ENCODE measurements at places on chromosomes 7 and 10.

DNA sequence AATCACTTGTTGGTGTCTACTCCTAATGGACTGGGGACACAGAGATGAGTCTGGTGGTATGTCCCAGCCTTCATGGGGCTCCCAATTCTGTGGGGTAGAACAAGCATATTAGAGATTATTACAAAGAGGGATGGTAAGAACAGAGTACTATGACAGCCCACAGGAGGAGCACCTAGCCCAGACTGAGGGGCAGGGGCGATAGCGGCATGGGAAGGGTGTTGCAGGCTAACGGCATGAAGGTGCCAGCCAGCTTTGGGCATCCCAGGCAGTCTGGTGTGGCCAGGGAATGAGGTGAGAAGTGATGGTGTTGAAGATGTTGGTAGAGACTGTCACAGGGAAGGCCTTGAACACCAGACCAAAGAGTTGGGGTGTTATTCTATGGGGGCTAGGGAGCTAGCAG is 280.0 kb downstream of the RPS24 start:
- no peak for DNase-seq

- no peak for DNase-seq
Measured at GRCh38 chr7:105996860-105997737, 34.0 kb downstream of the CDHR3 start.

- no peak for DNase-seq
Measured at GRCh38 chr7:128886391-128887168, 23.9 kb downstream of the ATP6V1F start.

- no peak for DNase-seq
Measured at GRCh38 chr7:155265961-155266360, 31.7 kb upstream of the INSIG1 start.

GRCh38 chr7:40499718-40500117 is 364.9 kb downstream of the SUGCT start:
- DNase-seq = no peak

GRCh38 chr7:21767300-21767900 is 178.3 kb downstream of the CDCA7L start:
- DNase-seq = no peak

DNA sequence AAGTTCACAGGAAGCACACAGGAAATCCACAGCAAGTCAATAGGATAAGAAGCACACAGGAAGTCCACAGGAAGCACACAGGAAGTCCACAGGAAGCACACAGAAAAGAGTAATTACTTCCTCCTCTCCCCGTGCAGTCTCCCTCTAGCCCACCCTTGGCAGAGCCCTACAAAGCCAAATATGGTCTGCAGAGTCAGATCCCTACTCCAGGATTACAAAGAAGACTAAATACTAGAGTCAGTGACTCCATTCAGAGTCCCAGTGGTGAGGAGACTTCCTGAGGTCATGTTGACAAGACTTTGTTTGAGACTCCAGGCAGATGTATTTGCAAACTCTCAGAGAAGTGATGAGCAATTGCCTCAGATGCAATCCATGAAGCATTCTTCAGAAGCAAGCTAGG is 398.6 kb upstream of the AUTS2 start:
- DNase-seq = no peak

DNA sequence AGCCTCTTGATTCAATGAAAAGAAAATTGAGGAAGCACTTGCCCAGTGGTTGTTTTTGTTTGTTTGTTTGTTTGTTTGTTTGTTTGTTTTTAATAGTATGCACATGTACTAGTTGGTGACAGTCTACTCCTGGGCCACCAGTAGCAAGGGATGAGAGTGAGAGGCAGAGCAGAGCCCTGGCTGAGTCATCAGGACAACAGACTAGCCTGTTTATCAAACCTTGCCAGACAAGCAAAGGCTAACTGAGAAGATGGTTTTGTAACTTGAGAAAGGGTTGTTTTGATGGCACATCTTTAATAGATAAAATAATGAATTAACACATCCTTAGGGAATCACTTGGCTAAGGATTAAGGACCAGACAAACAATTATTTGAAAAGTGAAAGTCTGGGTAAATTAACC is 78.1 kb downstream of the INHBA start:
- DNase-seq = no peak

DNA sequence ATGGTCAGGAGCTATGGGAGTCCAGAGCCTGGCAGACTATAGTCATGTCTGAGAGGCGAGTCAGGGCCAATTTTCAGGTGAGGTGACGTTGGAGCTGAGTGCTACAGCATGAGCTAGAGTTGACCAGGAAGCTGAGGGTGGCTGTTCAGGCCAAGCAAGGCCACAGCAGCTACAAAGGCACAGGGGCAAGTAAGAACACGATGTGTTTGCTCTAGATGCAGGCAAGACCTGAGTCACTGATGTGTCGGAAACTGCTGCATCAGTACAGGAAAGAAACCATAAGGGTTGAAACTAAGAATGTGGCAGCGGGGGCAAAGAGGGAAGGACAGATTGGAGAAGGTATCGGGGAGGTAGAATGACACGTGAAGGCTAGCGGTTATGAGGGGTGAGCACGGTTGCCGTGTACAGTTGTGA is 11.8 kb upstream of the RRP12 start:
- no peak for DNase-seq

DNA sequence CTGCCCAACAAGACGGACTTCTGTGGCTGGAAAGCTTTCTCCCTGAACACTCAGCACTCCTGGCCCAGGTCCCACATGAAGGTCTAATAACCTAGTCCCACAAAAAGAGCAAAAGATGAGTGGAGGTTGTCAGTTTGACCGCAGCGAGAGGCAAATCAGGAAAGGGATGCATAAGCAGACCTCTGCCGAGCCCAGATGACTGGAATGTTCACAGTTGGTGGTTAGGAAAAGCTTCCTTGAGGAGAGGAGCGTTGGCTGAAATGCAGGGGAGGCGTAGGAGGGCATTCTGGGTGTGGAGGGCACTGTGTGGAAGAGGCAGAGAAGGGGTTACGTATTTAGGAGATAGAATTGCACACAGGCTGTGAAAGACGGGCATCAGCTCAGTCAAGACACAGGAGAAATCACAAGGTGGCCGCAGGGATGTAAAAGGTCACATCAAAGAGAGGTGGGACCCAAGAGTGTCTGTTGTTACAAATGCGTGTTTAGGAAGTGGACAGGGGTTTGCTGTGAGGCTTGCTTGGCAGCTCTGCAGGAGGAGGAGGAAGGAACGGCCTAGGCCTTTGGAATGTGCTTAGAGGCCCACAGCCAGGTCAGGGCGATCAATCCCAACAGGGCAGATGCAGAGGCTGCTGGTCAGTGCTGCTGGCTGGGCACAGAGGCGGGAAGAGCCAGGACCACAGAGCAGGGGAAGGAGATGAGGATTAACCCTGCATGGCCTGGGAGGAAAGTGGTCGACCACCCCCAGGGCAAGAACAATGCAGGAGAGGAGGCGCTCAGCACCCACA is 133.5 kb downstream of the VIPR2 start:
- no peak for DNase-seq

DNA sequence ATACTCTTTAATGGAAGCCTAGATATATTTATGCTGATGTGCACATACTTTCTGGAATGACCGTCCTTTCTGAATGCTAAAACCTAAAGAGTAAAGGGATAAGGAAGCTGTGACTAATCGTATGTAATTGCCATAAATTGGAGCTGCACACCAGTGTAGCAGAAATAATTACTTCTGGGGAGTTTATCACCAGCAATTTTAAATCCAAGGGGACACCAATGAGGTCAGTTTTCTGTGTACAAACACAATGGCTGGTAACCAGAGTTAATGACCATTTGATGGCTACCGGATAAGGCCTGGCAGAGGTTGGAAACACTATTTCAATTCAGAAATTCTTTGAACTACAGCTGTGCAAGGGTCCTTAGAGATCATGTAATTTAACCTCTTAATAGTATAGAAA is 670.1 kb downstream of the REEP3 start:
- DNase-seq = no peak

- no peak for DNase-seq
Measured at GRCh38 chr7:131882321-131882720, 325.9 kb upstream of the PODXL start.

DNA sequence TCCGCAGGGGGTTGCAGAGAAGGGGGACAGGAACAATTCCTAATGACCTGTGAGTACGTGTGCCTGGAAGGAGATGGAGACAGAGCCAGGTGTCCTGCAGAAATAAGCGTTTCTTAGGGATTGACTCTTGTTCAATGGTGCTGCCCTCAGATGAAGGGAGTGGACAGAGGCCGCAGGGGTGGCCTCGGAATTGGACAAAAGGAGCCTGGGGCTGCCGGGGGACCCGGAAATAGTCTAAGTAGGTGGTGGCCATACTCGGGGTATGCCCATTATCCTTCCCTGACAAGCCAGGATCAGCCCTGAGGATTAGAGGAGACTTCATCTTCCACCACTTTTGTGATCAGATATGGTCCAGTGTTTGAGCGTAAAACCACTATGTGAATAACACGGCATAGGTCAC is 39.2 kb downstream of the ELFN1 start:
- DNase-seq = no peak

GRCh38 chr10:33521062-33521461 is 186.6 kb upstream of the NRP1 start:
- DNase-seq = no peak

GRCh38 chr10:95562341-95562965 is 1.3 kb upstream of the SORBS1 start:
- no peak for DNase-seq

- DNase-seq = no peak
Measured at GRCh38 chr10:131081786-131082185, 229.7 kb downstream of the TCERG1L start.

- DNase-seq = no peak
Measured at GRCh38 chr7:144903201-144903600, 67.3 kb upstream of the TPK1 start.

DNA sequence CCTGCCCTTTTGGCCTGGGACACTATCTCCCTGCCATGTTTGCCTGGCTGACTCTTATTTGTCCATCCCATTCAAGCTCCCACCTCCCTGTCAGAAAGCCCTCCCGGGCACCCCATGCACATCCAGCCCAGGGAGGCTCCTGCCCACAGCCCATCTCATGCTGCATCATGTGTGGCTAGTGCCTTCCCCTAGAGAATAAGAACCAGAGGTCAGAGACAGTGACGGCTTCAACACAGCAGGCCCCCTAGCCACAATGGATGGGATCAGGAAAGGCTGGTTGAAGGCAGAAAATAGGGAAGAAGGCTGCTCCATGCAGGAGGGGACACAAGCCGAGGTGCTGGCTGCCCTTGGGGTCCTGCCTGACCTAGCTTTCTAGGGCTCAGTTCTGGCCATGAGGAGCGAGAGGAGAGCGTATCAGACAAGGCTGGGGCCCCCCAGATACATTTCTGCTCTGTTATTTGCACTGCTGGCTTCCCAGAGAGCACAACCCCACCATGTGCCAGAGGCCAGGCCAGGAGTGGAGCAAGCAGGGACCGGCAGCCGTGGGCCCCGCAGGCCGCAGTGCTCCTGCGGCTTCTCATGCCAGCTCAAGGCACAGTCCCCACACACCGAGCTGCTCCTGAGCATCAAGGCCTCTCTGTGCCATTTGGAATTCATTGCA is 161.1 kb upstream of the ZMIZ1 start:
- DNase-seq = no peak

GRCh38 chr7:1211611-1212010 is 21.1 kb upstream of the UNCX start:
- no peak for DNase-seq

DNA sequence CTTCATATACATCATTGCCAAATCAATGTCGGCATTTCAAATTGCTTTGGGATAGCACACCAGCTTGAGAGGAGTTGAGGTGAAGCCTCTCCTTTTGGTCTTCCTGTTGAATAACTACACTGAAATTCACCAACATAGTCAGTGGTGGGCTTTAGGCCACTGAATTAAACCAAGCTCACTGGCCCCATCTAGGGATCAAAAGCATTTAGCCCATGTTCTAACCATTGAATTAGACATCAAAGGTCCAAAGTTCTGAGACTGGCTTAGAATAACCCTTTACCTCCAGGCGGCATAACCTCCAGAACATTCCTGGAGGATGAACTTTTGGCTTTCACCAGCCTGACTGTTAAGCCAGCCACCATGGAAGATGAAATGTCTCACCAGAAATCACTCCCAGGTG is 54.6 kb downstream of the BPGM start:
- no peak for DNase-seq

GRCh38 chr7:124192885-124193284 is 160.0 kb upstream of the TMEM229A start:
- DNase-seq = no peak

- no peak for DNase-seq
Measured at GRCh38 chr7:23022258-23022769, 8.4 kb upstream of the HYCC1 start.

DNA sequence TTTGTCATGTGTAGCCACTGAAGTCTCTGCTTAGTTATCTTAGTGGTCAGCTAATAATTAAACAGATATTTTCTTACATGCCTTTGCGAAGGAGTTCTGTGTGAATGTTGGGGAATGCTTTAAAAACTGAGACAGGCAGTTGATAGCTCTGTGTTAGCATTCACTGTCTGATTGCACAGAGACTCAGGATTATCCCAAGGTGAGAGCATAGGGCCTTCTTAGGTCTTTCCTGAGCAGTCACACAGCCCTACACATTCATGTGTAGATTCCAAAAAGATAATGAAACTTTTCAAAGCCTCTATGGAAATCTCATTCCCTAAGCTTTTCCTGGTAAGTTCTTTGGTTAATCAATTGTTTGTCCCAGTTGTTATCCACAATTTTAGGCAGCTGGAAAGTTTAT is 67.7 kb downstream of the CASD1 start:
- no peak for DNase-seq

DNA sequence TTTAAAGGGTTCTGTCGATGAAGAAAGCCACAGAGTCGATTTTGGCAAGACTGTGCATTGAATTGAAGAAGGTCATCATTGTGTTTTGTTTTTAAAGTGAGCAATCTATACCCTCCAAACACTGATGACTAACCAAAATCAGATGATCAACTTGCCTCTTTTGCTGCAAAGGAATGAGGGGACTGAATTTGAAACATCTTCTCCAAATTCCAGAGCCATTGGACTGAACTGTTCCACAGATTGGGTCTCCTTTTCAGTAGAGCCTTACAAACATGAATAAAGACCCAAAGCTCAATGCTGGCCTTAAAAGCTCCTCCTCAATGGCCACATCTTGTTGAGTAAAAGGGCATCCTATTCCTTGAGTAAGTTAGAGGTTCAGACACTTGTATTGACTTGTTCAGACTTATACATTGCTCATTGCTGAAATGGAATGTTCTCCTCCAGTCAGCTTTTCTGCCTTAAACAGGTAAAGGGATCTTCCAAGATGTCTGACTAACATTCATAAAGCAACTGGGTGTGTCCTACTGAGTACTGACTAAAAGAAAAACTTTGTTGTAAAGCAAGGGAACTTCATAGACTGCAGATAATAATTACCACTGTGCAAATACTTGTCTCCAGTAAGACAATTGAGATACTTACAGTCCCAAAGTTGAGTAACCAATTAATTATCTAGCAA is 630.6 kb downstream of the KCNMA1 start:
- no peak for DNase-seq

GRCh38 chr10:71627230-71627939 is 92.2 kb downstream of the C10orf105 start:
- DNase-seq = no peak

GRCh38 chr10:101246639-101247038 is 17.4 kb upstream of the LBX1 start:
- no peak for DNase-seq

DNA sequence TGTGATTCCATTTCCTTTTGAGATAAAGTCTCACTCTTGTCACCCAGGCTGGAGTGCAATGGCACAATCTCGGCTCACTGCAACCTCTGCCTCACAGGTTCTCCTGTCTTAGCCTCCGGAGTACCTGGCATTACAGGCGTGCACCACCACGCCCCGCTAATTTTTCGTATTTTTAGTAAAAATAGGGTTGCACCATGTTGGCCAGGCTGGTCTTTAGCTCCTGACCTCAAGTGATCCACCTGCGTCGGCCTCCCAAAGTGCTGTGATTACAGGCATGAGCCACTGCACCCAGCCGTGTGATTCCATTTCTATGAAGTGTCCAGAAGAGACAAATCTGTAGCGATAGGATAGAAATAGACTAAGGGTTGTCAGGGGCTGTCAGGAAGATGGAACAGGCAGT is 60.4 kb downstream of the CLIP2 start:
- no peak for DNase-seq
